Stimulated activated CD4-positive, alpha-beta T cell treated with anti-CD3 and anti-CD28 coated beads, Interleukin-2, amount 100 ng/mL, for 48 hours (primary cell): ENCODE measurements at places on chromosomes 16 and 17.

DNA sequence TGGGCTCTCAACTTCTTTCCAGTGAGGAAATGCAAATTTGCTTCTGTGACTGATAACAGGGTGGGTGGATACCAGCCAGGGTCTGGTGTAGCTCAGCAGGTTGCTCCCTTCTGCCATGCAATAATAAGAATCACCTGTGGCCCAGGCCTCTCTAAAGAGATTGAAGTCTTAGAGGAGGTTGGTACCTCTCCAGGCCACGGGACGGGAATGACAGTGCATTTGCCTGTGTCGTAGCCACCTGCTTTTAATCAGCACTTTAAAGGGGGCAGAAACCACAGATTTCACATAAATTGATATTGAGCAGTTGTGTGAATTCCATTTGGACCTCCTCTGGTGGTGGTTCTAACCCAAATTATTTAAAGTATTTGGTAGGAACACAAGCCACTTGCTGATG lies 246.9 kb downstream of the PRKCA start:
- no peak for DNase-seq

DNA sequence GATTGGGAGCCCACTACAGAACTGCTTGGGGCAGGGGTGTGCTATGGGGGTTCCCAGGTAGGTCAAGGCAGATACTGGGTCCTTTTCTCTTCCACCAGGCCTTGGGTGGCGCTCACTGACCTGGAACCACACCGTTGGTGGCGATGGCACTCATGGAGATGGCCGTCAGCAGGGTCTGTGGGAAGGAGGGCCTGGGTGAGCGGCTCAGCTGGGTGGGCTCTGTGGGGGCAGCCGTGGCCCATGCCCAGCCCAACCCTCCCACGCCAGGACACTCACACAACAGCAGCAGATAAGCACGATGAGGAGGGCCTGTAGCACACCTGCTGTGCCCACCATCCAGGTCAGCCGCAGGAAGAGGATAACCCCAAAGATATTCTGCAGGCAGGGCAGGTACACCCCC lies 10.8 kb downstream of the SLC12A4 start:
- no peak for DNase-seq

- peak; percentile 6 for DNase-seq
These were observed 549 bp downstream of the SLC26A11 start for GRCh38 chr17:80220736-80221215.

GRCh38 chr17:42116705-42117396 lies 4.3 kb downstream of the KAT2A start:
- peak; percentile 73 for DNase-seq

DNA sequence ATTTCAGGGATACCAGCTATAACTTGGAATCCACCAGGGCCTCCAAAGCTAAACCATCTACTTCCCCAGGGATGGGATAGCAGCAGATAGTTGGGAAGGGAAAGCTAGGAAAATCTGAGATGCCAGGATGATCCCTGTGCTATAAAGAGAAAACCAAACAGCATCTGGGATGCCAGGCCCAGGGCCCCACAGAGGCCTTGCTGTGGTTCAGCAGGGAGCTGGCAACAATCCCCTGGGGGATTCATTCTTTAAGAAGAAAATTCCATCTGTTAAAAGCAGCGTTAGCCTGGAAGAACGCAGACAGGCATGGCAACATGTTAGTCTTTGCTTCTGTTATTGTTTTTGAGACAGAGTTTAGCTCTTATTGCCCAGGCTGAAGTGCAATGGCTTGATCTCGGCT lies 16.6 kb downstream of the MYO18A start:
- no peak for DNase-seq

DNA sequence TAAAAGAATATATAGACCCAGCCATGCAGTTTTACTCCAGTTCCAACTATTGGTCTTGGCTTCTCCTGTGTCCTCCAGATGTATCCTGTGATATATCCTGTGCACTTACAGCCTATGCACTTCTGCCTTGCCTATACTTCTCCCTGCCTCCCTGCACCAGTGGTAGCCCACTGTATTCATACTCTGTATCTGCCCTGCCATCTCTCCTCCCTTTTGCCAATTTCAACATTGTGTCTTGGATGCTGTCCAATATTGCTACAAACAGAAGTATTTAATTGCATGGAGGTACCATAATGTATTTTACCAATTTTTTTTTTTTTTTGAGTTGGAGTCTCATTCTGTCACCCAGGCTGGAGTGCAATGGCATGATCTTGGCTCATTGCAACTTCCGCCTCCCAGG lies 242.7 kb downstream of the HAPSTR1 start:
- no peak for DNase-seq
